GM06990 (cell line): ENCODE measurements at places on chromosomes 3 and 15.

DNA sequence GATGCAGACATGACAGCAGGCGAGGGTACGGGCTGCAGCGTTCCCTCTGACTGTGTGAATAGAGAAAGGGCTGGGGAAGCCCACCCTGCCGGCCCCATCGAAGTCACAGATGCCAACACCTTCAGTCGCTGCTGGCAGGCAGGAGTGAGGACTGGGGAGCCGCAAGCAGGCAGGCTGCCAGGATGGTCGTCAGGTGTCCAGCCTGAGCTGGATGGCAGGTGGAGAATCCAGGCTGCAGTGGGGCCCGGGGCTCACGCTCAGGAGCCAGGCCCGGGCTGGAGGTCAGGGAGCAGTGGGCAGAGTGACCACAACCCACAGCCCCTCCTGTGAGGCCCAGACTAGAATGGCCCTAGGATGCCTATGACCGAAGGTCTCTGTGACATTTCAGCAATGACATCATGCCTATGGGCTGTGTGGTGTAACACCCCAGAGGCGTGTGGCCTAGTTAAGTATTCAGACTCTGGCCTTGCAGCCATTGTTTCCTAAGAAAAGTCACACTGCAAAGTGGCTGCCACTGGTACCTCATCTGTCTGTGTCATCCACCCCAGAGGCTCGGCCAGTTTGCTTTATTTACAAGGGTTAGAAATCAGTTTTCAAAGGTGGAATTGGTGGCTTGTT is 15.7 kb downstream of the PRR23E start:
- no peak for DNase-seq

GRCh38 chr15:83346342-83346741 is 61.9 kb upstream of the BNC1 start:
- no peak for DNase-seq

- DNase-seq, result no peak
These were observed 215.3 kb upstream of the TOPAZ1 start for GRCh38 chr3:44026220-44026865.

DNA sequence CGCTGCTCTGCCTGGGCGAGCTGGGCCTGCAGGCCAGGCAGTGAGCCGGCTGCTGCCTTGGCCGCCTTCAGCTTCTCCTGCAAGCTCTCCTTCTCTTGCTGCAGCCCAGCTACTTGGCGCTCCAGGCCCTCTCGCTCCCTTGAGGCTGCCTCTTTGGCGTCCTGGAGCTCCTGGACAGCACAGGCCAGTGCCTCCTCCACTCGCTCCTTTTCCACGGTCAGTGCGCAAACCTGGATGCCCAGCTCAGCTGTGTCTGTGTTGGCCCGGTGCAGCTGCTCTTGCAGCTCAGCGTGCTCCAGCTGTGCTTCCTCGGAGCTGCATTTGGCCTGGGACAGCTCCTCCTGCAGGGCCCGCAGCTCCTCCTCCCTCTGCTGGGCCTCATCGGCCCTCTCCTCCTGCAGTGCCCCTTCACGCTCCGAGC is 23.1 kb downstream of the CXCR6 start:
- DNase-seq, result no peak

- no peak for DNase-seq
These were observed 654.6 kb upstream of the LMCD1 start for GRCh38 chr3:7847021-7847420.

DNA sequence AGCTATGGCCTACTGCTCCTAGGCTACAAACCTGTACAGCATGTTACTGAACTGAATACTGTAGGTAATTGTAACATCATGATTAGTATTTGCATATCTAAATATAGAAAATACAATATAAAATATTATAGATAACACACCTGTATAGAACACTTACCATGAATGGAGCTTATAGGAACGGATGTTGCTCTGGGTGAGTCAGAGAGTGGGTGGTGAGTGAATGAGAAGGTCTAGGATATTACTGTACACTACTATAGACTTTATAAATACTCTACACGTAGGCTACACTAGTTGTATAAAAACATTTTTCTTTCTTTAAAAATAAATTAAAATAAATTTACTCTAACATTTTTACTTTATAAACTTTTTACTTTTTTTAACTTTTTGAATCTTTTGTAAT is 224.0 kb upstream of the CBLB start:
- no peak for DNase-seq

- DNase-seq, result no peak
These were observed 466.0 kb upstream of the THBS1 start for GRCh38 chr15:39114690-39115378.

DNA sequence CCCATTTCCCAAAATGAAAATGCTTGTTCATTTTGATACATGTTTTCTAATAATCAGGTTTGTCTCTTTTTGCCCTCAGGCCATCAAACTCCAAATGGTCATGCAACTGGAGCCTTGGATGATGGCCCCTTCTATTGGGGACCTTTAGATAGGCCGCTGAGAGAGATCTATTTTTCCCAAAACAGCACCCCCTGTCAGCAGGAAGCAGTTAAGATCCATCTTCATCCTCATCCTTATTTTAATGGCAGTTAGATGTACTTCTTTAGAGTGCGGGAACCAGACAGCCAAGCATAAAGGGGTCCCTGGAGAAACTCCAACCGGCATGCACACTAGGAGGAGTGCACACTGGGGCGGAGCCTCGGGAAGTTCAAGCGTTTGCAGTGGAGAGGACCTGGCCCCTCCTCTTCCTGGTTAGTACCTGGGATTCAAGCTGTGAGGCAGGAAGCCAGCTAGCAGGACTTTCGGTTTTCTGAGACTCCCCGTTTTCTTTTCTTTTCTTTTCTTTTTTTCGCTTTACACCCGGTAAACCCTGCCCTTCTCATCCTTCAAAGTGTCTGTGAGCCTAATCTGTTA is 31.9 kb upstream of the STRIT1 start:
- DNase-seq, result no peak

- no peak for DNase-seq
These were observed 21.1 kb upstream of the GBE1 start for GRCh38 chr3:81782585-81782984.

GRCh38 chr3:10377148-10377725 is 56.3 kb upstream of the SEC13 start:
- DNase-seq, result no peak
